NCI-H1436 treated with DMSO at 0.1 percent for 48 hours (cell line): ENCODE measurements at places on chromosomes 2 and 18.

- no peak for DNase-seq
These were observed 2.0 kb downstream of the KCMF1 start for GRCh38 chr2:84972932-84973331.

GRCh38 chr18:12656938-12657683, 796 bp downstream of the SPIRE1 start:
- no peak for DNase-seq

- no peak for DNase-seq
These were observed 151.3 kb downstream of the BCL2 start for GRCh38 chr18:63168287-63168686.

DNA sequence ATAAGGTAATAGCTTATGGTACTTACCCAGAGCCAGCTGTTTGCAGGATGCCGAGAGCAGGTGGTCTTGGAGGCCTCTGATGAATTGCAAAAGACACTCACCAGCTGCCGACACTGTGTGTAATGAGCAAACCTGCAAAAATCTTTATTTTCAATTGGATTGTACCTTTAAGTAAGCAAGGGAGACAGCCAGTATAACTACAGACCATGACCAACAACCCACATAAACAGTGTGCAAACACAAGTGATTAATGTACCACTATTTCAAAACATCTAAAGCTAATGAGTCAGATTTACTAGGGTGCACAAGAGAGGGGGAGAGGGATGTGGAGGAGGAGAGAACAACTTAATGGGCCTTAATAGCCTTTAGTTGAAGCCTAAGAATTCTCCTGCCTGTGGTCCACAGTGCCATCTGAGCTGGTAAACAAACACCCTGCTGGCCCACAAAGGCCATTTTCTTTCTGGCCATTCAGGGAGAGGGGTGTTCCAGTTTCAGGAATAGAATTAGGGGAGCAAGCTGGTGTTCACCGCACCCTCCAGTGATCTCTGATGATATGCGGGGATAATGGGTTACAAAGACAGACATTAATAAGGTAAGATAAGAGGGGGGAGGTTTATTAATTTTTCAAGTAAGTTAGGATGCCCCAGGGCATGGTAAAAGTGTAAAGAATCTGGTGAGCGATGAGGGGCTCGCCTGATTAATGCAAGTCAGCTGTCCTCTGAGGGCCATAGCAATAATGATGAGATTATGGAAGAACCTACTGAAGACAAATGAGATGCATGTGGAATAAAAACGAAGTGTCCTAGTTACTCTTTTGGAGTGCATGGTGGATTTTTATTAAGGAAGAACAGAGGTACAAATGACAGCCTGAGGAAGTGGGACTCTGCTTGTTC, 196.4 kb downstream of the HRH4 start:
- DNase-seq: peak; percentile 67

DNA sequence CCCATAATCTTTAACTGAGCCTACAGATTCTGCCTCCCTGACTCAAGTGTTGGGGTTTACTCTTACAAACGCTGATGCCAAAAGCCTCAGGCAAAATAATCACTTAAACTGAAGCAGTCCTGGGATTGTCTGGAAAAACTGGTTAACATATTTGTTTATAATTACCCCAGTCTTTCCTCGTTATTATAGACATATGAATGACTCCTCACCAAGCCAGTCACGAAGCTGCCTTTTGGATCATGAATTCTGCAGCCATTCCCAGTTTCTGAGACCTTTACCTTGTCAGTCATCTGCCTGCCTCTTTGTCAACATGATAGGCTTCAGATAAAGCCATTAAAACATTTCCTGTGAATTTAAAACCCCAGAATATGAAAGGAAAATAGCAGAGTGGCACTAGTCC, 46.4 kb downstream of the MREG start:
- no peak for DNase-seq

GRCh38 chr2:219526320-219527075, 12.2 kb downstream of the ASIC4 start:
- no peak for DNase-seq

GRCh38 chr2:164257742-164258141, 363.5 kb downstream of the GRB14 start:
- DNase-seq: no peak

GRCh38 chr2:135227386-135227785, 175.3 kb downstream of the RAB3GAP1 start:
- DNase-seq: no peak

- DNase-seq: no peak
These were observed at the start of gene MALL for GRCh38 chr2:110115291-110116032. TSS of gene MALL (minus strand) at chr2:110115822. CDS start at chr2:110115792, 30 bp downstream.

- no peak for DNase-seq
These were observed 196.2 kb downstream of the SMAD7 start for GRCh38 chr18:48754559-48754958.

GRCh38 chr2:222283634-222284033, 15.2 kb downstream of the PAX3 start:
- DNase-seq: no peak

DNA sequence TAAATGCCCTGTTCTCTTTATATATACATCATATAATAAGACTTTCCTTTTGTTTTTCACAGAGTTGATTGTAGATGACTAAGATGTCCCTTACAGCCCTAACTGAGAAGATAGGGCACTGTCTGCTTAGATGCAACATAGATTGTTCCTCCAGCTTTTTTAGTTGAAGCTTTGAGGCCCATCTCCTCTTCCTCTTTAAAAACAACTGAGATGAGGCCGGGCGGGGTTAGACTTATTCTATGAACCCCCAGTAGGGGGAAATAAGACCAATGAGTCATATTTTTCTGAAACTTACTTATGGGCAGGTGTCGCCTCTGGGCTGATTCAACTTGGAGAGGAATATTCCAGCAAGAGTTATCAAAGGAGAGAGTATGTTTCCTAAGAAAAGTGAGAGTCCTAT, 84.6 kb downstream of the FBXO15 start:
- DNase-seq: no peak

DNA sequence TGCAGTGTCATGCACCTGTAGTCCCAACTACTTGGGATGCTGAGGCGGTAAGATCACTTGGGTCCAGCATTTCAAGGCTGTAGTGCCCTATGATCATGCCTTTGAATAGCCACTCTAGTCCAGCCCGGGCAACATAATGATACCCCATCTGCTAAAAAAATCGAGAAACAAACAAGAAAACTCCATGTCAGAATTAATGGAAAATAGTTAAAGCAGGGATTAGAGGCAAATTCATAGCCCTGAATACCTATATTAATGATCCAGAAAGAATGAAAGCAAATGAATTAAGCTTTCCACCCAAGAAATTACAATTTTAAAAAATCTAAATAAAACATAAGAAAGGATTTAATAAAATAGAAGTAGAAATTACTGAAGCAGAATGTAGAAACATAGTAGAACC, 143.0 kb downstream of the MYO3B start:
- no peak for DNase-seq

DNA sequence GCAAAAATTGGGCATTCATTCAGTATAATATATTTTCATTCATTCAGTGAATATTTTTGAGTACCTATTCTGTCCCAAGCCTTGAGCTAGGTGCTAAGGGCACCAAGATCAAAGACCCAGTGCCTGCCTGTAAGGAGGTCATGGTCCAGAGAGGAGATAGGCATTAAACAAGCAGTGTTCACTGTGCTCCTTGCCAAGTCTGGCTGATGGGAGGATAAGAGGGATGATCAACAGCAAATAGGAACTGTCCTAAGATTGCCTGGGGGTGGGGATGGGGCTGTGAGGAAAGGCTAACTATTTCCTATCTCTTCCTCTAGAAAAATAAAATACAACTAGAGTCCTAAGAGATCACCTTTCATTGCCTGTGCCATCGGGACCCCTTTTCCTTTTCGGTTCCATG, 60.4 kb downstream of the SETBP1 start:
- DNase-seq: no peak

- no peak for DNase-seq
These were observed 56.8 kb upstream of the KIDINS220 start for GRCh38 chr2:8893978-8894820.

GRCh38 chr2:199336546-199336945, 121.2 kb downstream of the SATB2 start:
- DNase-seq: no peak

GRCh38 chr18:79538635-79539034, 141.0 kb upstream of the CTDP1 start:
- no peak for DNase-seq

GRCh38 chr2:220270481-220271070, 643.1 kb downstream of the SLC4A3 start:
- DNase-seq: no peak

- DNase-seq: no peak
These were observed 13.6 kb upstream of the ATOH8 start for GRCh38 chr2:85740193-85740592.

DNA sequence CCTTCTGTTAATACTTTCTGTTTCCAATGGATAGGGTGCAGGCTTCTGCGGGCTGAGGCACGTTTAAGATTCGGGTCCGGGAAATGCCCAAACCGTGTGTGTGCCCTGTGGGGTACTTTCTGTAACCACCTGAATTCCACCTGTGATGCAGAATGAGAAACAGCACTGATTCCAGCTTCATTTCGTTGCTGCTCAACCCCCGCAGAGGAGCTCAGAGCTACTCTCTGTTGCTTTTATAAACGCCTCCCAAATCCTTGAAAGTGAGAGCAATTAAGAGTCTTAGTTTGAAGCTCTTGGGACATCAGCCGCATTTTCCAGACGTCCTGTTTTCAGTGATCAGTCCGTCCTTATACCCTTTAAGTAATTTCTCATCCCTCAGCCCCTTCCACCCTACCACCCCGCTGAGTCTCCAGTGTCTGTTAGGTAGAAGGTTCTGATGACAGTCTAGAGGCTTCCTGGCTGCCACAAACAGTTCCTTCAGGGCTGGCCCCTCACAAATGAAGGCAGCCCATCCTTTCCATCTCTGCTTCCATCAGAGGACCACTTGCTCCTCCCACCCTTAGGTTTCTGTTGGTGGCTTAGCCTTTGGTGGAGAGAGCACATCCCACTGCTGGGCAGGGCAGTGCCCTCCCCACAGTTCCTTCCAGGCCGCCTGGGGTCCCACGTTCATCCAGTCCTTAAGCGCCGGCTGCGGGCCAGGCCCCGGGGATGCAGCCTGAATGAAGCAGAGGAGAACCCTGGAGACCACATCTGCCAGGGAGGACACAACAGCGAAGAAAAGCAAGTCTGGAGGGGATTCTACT, 230.1 kb downstream of the SEPTIN10 start:
- DNase-seq: no peak

DNA sequence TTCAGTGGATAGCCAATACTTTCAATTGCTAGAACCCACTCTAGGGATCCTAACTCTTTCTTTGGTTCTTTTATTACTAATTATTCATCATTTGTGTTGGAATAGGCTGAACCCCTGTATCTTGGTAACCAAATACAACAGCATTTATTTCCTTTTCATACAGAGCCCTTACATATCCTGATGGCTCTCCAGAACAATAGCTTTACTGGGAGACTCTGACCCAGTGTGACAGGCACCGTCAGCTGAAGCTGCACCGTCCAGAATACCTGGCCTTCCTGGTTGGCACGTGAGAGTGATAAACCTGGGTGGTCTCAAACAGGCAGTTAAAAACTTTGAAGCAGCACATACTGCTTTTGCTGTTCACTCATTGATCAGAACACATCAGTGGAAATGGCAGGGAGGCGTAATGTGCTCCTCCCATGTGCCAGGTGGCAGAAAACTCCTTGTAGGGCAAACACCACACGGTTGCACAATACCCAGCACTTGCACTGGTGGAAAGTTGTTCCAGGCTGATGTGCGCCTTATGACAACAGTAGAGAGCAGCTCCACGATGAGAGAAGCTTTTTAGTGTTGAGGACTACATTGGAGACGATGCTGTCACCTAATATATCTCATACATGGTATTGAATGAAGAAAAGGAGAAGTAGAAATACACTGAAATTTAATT, 456.2 kb downstream of the PARD3B start:
- no peak for DNase-seq

DNA sequence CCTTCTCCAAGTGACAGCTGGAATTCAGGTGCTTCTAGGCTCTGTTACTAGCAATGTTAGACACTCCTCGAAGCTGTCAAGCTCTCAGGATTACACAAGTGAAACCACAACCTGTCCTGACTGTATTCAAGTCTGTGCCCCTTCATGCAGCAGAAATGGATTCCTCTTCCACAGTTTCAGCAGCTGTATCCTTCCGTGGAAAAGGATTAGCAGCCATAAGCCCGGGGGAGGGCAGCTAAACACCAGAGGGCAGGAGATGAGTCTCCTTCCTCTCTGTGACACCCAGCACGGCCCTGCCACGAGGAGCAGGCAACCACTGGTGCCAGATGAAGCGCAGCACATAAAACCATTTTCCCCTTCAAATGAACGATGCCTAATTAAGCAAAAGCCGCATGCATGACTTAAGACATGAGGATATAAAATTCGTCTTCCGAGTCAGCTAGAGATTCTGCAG, 1.2 kb downstream of the ST3GAL5 start:
- DNase-seq: no peak

GRCh38 chr18:61975526-61976326, 82.9 kb upstream of the RNF152 start:
- DNase-seq: no peak

- no peak for DNase-seq
These were observed 8.8 kb upstream of the MBD2 start for GRCh38 chr18:54233228-54233625.

DNA sequence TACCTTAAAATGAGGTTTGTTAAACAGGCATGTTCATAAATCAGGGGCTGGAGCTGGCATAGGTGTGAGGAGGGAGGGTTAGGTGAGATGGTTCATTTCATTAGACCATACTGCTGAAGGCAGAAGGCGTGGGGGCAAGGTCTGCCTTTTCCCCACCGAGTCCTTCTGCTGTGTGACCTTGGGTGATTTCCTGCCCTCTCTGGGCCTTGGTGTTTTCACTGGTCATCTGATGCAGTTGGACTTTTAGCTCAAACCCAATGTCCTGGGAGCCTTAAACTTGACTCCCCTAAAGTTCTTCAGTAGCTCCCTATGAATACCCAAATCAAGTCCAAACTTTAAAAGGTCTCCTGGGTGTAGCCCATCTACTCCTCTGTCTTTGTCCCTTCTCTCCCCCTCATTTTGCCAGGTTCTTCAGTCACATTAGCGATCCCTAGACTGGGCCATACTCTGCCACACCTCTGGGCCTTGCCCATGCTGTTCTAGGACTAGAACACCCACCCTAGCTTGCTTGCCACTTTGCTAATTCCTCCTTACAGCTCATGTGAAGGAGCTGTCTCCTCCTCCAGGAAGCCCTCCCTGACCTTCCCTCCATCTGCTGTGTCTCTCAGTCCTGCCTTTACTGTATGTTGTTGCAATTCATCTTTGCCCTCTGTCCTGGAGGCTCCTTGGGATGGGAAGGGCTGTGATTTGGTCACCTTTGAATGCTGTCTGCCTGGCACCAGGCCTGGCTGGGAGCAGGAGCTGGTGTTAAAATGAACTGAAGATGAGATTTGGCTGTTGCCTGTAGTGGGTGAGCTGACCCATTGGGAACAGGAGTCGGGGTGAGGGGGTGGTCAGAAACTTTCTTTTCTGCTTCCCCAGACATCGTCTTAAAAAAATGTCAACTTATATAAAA, 85.4 kb upstream of the HS6ST1 start:
- no peak for DNase-seq

GRCh38 chr2:14831458-14831857, 198.9 kb downstream of the LRATD1 start:
- DNase-seq: no peak

GRCh38 chr2:240412975-240413812, 22.3 kb upstream of the GPC1 start:
- DNase-seq: no peak

- DNase-seq: no peak
These were observed 104.8 kb downstream of the TANC1 start for GRCh38 chr2:159073256-159073655.

GRCh38 chr2:14978845-14979244, 346.3 kb downstream of the LRATD1 start:
- DNase-seq: no peak

GRCh38 chr18:44729631-44730101, 49.0 kb downstream of the SETBP1 start:
- no peak for DNase-seq
